ENCODE measurements at places on chromosomes 12 and 14.

DNA sequence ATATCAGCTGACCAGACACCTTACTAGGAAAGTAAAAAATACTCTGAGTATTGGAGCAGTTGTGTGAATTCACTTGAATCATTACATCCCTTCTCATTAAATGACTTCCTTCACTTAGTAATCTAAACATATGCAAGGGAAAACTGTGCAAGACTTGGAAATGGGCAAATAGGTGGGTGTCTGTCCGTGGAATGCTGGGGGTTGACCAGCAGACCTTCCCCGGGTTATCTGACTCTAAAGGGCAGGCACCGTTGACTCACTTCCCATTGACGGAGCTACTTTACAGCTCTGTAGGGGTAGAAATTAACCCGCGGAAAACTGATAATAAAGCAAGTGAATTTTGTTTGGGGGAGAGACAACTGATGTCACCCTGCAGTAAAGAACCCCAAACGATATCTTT lies 199.3 kb downstream of the TTC7B start:
- no peak for DNase-seq

DNA sequence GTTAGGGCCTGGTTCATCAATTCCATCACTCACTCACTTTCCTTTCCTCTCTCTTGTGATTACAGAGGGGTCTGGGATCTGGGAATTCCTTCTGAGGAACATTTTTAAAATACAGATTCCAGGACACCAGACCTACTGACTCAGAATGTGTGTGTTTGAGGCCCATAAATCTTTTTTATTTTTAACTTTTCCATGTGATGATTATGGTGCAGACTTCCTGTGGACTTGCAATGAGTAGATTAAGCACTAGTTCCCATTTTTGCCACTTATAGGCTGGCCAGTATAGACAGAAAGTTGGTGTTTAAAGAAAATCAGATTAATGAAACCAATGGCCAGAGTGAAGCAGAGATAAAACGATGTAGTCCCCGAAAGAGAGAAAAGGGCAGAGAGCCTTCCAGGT lies 28.1 kb downstream of the SLC41A2 start:
- DNase-seq, result no peak

DNA sequence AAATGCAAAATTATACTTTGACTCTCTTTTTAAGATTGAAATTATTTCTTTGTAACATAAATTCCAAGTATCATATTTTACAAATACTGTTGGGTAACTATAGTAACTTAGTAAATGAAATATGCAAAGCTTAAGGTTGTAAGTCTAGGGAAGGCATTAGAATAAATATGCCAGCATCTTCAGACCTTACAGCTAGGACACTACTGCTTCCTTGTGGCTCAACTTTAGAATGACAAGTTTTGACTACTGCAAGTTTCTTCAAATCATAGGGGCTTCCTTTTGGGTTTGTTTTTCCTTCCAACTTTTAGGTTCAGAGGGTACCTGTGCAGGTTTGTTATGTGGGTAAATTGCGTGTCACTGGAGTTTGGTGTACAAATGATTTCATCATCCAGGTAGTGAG lies 17.7 kb upstream of the ANP32D start:
- no peak for DNase-seq

DNA sequence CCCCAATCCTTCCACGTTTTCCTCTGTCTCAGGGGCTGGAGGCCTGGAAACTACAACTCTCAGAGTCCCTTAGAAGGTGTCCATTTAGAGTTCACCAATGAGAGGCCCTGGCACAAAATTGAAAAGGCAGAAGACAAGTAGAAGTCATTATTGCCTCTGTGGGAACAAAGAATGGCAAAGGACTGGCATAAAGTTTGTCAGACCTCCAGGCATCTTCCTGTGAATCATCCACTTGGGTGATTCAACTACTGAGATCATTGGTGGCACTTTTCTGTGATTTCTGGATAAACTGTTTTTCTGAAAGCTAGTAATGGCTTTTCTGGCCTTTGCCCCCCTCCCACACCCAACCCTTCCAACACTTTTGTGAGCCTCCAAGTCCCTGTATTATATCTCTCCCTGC lies 42.6 kb upstream of the C12orf42 start:
- DNase-seq, result no peak

DNA sequence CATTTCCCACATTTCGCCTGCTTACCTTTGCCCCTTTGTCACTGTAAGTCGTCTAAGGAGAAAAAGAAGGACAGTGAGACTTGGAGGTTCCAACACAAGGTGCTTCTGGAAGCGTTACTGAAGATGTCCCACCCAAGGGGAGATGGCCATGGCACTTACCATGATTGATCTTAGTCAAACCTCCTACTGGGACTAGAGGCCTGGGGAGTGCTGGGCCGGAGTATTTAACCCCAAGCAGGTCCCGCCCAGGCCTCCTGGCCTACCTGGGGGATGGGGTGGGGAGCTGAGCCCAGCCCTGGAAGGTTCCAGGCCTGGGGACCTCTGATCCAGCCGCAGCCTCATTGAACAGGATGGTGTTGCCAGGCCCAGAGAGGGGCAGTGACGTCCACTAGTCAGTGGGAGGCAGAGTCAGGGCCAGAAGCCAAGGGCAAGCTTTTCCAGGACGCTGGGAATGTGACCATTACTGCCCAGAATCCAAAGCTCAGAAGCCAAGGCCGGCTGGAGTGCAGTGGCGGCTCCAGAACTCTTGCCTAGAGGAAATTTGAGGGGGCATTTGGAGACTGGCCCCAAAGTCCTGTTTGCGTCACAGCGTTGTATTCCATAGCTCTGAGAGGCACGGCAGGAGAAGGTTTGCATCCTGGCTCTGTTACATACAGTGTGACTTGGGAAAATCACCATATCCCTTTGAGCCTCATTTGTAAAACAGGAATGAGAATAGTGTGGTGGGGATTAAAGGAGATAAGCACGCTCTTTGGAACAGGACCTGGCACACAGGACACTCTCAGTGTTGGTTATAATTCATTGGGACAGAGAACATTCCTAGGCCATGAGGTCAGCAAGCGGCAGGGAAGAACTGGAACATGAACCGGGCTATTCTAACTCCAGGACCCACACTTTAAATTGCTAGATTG lies at the start of gene HPD:
TSS of gene HPD (minus strand) at position 198 of the 911 bp plus-strand sequence. CDS start at position 162, 36 bp downstream.
- no peak for DNase-seq
